Brain pericyte (primary cell): ENCODE measurements at places on chromosomes 1 and 21.

DNA sequence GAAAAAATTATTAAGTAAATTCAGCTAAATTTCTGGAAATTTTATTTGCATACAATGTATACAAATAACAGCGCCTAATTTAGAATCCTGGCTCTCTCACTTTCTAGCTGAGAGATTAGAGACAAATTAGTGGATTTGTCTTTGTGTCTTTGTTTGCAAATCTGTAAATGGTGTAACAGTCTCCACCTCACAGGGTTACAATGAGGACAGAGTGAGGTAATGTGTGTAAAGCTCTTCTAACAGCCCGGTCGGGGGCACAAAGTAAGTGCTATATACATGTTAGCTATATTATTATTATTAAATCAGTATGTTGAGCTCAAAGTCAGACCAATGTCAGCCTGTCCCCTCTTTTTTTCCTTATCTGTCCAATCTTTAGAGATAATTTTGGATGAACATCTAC lies 5.0 kb upstream of the ADAMTSL4 start:
- no peak for DNase-seq

DNA sequence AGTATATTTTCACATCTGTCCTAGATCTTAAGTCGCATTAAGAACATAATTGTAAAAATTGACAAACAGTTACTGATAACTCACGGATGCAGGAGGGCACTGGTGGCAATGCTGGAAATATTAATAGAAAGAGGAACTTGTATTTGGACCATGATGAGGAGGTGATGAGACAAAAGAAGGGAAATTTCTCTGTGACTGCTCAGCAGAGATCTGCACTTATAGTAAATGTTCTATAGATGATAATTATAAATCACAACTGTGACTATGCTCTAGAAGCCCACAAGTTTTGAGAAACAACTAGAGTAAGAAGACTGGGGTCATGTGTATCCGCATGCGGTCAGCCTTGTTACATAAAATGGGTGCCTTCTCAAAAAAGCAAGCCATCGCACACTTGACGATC lies 8.7 kb upstream of the DUSP12 start:
- no peak for DNase-seq

DNA sequence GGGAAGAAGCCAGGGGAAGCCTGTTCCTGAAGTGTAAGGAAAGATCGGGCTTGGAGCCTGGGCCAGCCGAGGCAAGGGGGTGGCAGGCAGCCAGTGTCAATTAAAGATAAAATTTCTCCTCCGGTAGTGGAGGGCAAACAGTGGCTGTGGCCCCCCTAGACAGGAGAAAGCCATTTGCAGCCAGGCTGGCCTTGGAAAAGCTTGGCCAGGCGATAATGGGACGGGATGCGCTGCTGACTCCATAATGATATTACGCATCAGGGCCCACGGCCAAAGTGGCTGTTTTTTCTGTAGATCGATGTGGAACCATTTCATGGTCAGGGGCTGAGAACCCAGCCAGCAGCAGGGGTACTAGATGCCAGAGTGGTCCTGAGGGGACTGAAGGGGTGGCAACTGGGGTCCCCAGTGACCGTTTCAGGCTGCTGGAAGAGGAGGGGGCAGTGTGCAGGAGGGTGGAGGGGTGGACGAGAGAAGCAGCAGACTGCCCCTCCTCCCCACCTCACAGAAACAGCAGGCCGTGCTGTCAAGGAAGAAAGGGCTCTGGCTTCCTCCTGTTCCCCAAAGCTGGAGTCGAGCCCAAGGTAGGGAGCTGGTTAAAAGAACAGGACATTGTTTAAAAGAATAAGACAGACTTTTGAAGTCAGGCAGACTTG lies 25.2 kb downstream of the KCNC4 start:
- DNase-seq: no peak

DNA sequence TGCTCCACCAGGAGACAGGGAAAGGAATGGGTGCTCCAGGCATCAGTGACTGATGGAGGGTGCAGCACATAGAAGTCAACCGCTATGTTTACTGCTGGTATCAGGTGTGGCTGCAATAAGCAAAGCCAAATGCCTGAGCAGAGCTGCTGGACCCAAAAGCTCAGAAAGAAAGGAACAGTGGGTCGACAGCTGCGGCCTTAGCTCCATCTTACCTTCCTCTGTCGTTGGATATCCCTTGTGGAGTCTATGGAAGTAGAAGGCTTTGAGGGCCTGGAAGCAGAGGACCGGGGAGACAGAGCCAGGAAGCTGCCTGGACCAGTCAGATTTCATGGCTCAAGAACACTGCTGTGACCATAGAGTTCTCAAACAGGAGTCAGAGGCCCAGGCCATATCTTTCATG lies 45.3 kb downstream of the RIMS3 start:
- no peak for DNase-seq
